T-cell (primary cell): ENCODE measurements at places on chromosomes 1 and 21. TPM values are rescaled to one million over a fixed set of nuclear protein-coding genes. Genes with fewer than 3 reads are reported as not detected.

DNA sequence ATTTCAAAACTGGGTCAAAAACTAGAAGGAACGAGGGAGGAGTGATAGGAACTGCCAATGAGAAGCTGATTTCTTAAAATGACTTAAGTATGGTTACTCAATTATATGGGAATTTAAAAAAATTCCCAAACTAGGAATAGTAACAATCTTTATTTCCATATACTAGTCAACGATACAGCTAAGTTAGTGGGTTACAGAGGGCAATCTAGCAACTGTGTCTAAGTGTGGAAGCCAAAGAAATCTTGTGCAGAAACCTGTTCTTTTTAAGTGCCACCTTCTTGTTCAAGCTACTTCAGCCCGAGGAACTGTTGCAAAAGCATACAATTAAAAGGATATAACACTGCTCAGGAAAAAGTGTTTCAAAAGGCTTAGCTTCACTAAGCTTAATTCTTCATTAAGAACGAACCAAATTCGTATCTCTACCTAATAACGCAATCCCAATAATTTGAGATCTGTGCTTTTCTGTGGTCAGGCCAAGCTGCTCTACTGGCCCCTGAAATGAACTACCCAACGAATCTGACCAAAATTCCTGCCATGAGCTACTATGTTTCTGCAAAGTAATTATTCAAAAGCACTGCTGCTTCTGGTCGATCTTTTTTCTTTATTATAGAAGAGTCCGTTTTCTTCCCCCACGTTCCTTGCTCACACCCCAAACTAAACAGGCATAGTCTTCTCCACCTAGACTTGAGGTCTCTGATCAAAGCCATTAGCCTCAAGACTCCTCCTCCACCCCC is 1.8 kb downstream of the USP24 start:
- DNase-seq, result no peak

DNA sequence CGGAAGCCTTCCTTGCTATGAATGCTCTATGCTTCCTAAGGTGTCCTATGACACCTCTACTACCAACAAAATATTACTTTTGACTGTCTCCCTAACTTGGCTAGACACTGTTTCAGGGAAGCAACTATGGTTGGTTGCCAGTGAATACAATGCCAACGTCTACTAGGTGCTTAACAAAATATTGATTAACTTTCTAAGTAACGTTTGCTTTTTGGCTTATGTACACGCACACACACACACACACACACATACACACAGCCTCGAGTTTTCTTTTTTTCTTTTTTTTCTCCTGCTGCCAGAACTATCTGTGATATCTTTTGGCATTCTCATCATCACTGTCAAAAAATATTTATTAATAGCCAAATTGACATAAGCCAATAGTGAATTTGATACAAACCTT is 864.0 kb downstream of the PLA2G4A start:
- no peak for DNase-seq

DNA sequence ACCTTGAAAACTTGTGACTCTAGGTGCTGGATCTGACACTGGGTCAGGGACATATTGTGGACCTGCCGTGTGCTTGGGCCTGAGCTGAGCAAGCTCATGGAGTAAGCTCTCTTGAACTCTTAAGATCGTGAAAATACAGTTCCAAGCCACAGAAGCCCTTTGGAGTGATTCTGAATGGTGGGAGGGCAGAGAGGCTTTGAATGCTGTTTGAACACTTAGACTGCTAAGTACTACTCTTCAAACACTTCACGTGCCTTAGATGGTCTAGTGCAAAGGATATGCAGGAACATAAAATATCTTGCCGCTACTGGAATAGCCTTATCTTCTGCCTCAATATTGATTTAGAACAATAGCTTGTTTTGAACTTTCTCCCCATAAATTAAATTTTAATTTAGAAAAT is 21.6 kb downstream of the ROR1 start:
- no peak for DNase-seq

The TSPAN1 gene
- 0.54 TPM for total RNA-seq

GRCh38 chr1:52140633-52141512 is 1.0 kb upstream of the ZFYVE9 start:
- DNase-seq, result no peak

DNA sequence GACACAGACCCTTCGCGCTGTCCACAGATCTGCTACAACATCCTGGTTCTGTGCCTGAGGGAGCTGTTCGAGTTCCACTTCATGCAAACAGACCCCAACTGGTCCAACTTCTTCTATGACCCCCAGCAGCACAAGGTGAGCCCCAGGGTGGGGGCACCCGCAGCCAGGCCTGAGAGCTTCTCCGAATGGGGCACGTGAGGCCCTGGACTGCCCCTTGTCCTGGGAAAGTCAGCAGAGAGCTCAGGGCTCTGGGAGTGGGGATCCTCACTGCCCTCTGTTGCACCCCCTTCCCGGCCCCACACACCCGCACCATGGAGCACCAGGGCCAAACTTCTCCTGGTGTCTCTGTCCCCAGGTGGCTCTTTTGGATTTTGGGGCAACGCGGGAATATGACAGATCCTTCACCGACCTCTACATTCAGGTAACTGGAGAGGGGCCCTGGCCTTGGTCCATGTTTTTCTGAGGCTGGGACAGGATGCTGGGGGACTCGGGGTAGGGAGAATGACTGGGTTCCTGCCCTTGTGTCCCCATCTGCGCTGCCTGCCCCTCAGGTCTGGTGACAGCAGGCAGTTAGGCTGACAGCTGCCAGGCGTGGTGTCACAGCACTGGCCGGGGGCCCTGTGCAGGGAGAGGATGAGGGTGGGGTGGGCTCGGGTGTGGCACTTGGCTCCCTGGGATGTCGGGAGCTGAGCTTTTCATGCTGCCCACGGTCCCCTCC is 44.6 kb downstream of the COQ8A start:
- DNase-seq, result no peak

GRCh38 chr1:247431643-247432042 is 15.7 kb downstream of the NLRP3 start:
- no peak for DNase-seq

The SMG5 gene
- 60.5 TPM for total RNA-seq

DNA sequence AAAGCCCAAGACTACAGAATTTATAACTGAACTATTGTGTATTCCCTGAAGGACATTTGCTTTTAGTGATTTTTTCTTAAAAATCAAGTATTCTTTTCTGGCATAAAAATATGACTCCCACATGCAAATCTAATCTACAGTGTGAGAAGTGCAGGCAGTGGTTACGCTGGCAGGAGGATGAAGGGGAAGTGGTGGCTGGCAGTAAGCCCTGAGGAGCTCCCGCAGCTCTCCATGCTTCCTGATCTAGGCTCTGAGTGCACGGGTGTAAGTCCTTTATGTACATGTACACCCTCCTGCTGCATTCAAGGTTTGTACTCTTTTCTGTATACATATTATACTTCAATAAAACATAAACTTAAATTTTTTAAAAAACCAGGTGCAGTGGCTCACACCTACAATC is 67.5 kb upstream of the PRDX6 start:
- no peak for DNase-seq

GRCh38 chr1:222732216-222733159 is 4.5 kb upstream of the FAM177B start:
- DNase-seq, result no peak

The DPM3 gene
- total RNA-seq, result 70.7 TPM

The TOMM20 gene
- 111 TPM for total RNA-seq

DNA sequence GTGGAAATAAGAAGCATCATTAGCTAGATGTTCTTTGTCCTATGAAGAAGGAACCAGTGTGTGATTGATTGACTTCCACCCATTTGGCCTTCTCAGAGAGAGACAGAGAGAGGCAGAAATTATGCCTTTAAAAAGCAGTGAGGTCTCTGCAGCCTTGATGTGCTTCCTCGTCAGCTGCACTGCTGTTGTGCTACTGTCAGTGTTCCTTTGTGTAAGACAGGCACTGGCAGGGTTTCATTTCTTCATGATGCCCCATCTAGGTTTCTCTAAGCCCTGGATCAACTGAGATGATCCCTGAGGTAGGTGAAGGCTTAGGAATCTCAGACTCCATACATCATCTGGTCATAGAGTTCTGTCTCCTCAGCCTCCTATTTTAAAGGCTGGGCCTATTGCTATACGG is 34.9 kb downstream of the GPR3 start:
- no peak for DNase-seq
